ENCODE measurements at places on chromosomes 7 and 10.

DNA sequence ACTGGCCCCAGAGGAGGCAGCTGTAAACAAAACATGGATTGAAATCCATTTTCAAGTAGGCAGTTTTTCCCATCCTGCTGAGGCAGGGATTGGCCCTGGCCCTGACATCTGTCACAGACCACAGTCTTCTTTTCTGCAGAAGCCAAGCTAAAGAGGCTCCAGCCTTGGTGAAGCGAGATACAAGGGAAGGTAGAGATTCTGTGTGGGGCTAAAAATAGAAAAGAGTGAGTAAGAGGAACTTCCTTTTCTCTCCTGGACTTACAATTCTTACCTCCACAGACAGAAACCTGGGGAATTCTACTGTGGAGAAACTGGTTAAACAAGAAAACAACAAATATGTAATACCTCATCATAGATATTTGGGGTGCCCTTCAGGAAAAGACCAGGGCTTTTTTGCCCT lies 624.8 kb upstream of the FZD8 start:
- no peak for DNase-seq

- DNase-seq, result no peak
Measured at GRCh38 chr10:28942012-28942411, 264.7 kb downstream of the BAMBI start.

DNA sequence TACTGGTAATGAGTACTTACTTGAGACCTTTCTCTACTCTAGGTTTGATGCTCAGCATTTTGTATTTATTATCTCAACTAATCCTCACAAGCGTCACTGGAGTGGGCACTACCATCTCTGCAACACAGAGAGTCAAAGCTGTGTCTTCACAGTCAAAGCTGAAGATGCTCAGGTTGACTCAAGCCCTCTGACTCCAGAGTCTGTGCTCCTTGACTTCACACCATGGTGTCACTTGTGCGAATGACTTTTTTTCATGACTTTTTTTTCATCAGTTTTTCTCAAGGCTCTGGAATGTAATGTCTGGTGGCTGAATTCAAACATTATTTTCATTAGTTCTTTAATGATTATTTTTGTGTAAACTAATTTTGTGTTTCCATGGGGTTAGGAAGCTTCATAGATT lies 30.4 kb upstream of the TARP start:
- no peak for DNase-seq

- DNase-seq, result no peak
Measured at GRCh38 chr7:24713850-24714675, 43.2 kb downstream of the GSDME start.

- no peak for DNase-seq
Measured at GRCh38 chr7:27631391-27631790, 31.3 kb downstream of the HIBADH start.

DNA sequence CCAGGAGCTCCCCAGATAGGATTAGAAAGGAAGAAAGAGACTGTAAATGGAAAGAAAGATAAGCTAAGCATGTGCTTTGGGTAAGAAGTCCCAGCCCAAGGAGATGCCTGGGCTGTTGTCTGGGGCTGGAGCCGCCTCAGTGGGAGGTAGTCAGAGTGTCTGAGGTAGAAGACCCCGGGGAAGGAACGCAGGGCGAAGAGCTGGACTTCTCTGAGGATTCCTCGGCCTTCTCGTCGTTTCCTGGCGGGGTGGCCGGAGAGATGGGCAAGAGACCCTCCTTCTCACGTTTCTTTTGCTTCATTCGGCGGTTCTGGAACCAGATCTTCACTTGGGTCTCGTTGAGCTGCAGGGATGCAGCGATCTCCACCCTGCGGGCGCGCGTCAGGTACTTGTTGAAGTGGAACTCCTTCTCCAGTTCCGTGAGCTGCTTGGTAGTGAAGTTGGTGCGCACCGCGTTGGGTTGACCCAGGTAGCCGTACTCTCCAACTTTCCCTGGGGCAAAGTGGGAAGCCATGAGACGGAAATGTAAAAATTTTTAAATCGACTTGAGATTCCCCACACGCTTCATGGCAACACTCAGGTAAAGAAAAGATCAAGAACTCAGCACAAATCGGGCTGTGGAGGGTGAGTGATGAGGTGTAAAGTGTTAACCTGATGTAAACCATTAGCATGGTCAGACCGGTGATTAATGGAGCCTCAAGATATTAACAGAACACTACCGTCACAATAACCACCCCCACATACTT lies 1.3 kb downstream of the HOXA1 start:
- DNase-seq, result no peak

DNA sequence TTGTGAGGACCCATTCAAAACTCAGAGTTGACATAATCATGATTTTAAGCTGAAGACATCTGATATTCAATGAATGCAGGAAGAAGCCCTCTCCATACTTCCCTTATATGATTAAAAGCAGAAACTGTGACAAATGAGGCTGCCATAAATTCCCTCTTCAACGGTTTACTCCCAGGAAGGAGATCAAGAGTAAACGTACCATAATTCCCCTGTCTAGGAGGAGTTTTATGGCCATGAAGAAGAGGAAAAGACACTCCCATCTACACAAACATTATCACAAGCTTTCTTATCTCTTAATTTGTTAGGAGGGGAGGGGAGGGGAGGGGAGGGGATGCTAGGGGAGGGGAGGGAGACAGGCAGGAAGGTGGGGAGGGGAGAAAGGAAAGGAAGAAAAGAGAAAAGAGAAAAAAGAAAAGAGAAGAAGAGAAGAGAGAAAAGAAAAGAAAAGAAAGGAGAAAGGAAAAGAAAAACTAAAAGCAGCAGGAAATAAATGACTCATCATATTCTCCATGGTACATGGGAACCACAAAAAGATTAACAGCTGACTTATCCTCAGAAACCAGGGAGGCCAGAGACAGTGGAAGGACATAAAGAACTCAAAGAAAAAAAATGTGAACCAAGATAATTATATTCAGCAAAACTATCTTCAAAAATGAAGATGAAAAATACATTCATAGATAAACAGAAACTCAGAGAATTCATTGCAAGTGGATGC lies 121.6 kb downstream of the ALOX5 start:
- no peak for DNase-seq

DNA sequence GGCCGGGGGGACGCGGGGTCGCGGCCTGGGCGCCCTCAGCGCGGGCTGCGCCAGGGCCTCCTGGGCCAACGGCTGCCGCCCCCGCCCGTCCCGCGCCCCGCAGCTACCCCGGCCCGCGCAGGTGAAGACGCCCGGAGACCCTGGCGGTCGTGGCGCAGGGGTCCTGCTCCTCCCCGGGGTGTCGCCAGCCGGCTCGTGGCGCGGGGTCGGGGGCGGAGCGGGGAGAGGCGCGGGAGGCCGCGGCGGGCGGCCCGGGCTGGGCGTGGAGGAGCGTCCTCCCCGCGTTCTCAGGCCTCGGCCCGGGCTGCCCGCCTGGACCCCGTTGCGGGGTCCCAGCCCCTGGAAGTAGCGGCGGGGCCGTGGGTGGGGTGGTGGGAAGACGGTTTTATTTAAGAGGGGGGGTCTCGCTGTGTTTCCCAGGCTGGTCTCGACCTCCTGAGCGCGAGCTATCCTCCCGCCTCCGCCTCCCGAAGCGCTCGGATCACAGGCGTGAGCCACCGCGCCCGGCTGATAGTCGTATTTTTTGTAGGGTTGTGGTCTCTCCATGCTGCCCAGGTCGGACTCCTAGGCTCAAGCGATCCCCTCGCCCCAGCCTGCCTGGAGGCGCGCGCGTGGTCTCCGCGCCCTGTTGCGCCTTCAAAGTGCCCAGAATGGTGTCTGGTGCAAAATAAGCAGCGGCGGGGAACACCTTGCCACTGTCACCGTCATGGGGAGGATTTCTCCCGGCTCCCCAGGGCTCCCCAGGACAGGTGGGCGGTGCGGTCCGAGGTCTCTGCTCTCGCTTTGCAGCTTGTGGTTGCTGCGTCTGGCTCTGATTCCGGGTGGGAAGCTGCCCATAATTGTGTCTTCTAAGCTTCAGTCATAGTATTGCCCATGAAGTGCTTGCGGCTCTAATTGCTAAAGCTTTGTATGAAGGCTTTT lies 15.3 kb upstream of the SUN1 start:
- DNase-seq, result no peak

DNA sequence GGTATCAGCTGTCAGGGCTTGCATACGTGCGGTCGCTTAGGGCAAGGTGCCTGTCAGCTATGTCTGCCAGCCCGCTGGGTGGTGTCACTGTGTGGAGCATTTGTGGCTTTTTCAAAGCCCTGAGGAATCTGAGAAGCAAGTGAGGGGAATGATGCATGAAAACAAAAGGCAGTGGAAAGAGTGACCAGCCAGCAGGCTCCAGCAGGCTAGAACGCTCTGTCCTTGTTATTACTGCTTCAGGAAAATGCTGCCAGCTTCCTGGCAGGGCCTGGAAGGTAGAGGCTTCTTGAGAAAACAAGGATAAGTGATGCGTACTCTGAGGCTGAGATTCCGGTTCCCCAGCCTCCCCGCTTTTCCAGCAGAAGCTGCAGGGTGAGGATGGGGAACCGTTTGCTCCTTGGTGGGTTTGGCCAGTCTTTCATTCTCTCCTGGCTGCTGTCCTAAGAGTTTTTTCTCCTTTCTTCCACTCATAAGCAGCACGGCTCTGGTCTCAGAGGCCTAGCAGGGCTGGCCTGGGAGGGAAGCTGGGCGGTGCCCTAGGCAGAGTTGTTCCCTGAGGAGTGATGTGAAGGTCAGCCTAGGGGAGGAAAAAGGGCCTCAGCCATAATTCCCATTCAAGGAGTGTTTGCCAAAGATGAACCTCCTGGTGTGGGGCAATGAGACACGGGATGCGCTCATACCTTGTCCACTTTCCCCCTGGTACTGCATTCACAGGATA lies 42.8 kb upstream of the MKLN1 start:
- DNase-seq, result no peak

GRCh38 chr7:26490640-26491624 lies 199.3 kb downstream of the SNX10 start:
- DNase-seq, result no peak

DNA sequence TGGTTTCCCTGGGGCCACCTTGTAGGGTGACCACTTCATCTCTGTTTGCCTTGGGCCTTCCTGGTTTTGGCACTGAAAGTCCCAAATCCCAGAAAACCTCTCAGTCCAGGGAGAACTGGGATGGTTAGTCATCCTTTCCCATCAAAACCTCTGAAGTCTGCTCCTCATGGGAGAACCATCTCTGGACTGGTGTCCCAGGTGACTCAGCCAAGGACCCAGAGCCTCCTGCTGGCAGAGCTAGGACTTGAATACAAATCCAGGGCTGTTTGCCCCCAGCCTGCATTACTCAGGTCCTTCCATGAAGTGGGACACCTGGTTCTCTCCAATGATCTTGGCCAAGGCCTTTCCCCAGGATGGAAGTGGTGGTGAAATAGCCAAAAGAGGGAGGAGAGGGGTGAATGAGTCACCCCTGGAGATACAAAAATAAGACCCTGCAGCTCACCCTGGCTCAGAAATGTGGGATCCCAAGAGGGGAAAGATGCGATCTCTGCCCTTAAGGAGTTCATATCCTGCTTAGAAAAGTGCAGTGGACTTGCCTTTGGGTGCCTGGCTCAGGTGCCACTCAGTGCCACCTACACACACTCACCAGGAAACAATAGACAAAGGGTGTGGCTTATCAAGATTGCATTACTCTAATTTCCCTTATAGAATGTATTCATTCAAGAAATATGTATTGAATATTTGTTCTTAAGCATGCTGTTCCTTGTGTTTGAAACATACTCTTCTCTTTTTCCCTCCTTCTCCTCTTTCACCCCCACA lies 22.0 kb downstream of the ADRA2A start:
- DNase-seq, result no peak

GRCh38 chr7:6718124-6718523 lies 11.4 kb upstream of the ZNF12 start:
- no peak for DNase-seq

DNA sequence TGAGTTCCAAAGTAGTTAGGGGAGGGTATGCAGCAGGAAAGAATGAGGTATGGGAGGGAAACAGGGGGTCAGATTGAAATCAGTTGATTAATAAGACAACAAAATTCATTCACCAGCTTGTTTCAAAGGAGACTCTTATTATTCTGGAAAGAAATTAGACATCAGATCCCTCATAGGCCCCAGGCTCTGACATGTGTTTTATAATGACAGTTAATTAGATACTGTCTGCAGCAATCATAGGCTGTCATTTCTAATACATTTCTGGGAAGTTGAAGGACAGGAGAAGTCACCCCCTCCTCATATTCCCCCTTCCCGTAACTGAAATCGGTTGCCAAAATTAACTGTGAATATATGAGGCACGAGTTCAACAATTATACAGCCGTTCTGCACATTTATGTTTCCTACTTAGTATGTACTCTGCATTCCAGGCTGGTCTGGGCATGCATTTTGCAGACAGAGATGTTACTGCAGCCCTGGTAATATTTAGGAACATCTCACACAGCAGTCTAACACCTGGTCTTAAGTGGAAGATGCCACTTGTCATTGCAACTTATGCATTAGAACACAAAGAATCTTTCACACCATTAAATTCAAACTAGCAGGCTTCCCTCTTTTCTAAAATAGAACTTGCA lies 355.2 kb upstream of the LRGUK start:
- no peak for DNase-seq

GRCh38 chr7:130641497-130641896 lies 27.1 kb downstream of the COPG2 start:
- DNase-seq, result no peak

DNA sequence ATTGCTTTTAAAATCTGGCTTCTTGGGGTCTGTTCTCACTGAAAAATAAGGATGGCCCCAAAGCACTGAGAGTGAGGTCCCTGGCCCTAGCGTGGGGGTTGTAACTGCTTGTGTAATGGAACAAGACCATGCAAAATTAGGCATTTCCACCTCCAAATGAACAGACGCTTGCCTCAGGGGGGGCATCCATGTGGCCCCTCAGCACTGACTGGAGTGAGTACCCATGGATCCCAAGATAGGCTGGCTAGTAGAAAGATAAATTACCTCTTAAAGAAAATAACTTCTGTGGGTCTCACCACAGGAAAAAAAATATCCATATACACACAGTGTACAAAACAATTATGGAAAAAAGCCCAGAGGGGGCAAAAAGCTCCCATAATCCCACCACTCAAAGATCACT lies 15.2 kb upstream of the CPA1 start:
- no peak for DNase-seq

DNA sequence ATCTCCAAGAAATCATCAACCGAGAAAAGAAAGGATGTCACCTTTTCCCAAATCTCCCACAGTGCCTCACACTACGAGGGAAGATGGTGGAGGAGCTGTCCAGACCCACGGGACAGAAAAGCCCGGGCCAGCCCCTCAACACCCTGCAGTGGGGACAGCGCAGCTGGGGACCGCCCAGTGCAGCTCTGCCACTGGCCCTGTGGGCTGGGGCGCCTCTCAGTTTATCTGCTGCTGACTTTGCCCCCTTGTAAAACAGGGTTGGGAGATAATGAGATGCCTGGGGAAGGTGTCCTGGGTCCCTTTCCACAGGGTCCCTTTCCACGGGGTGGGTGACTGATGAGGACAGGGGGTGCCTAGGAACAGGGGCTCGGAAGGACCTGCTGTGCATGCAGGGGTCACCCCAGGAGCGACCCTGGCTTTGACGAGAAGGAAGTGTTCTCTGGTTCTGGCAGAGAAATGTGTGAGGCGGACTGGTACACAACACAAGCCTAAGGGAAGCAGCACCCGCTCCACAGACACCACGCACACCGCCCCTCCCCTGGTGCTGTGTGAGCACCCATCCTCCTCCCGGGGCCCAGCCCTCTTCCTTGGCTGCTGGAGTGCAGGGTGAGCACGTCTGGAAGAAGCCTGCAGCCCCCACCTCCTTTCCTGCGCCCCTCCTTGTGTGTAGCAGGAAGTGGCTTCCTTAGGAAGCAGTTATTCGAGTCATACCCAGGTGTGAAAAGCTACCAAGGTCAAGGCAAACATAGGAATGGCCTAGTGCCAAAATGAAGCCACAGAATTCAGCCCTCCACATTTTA lies 339.9 kb downstream of the DNAJB6 start:
- DNase-seq, result no peak

GRCh38 chr7:44846816-44847508 lies 925 bp downstream of the H2AZ2 start:
- no peak for DNase-seq

GRCh38 chr10:1293636-1294435 lies 237.7 kb downstream of the WDR37 start:
- DNase-seq, result no peak

All from CD4-positive, alpha-beta T cell treated with Interferon alpha-2 for 1 hour (primary cell).